ENCODE measurements at places on chromosomes 16 and 17.

DNA sequence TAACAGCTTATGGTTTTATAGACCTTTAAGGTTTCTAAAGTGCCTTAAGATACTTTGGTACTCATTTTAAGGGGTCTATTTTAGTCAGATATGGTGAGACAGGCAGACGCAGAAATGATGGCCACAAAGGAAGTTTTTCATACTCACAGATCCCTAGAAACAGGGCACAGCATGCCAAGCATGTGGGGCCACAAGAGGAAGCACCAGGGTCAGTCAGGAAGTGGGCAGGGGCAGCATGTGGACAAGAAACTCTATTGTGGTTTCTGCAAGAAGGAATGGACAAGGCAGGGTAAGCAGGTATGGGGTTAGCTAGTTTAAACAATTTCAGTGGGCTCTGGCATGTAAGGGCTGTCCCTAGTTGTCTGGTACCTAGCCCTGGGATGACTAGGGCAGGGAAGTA, 8.5 kb downstream of the EFCAB3 start:
- DNase-seq = no peak

DNA sequence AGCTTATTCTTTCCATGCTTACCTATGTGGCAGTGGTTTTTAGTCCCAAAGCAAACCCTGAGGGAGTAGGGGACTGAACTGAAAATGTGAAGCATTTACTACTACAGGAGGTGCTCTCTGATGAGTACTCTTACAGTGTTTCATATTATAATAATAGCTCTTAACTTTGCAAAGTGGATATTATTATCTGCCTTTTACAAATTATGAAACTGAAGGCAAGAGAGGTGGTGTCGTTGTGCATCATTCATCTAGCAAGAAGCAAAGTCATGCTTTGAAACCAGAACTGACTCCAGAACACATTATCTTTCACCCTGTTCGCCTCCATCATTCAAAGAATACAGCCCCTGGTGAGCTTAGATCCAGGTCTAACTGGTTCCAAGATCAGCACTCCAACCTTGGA, 8.2 kb upstream of the KCNH6 start:
- DNase-seq = no peak

GRCh38 chr16:57724531-57724930, 11.0 kb upstream of the KATNB1 start:
- no peak for DNase-seq

DNA sequence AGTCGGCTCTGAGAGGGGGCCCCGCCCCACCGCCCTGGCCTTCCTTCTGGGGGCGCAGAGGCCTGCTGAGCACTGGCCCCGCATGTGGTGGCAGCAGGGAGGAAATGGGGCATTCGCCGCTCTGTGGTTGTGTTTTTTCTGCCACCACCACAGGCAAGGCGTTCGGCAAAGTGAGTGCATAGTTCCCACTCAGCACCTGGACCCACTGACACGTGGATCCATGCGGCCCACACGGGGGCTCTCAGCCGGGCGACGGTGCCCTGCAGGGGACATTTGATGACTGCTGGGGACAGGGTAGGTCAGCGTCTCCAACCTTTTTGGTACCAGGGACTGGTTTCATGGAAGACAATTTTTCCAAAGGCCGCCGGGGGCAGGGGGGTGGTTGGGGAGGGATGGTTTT, 70.9 kb downstream of the ENGASE start:
- DNase-seq = no peak

DNA sequence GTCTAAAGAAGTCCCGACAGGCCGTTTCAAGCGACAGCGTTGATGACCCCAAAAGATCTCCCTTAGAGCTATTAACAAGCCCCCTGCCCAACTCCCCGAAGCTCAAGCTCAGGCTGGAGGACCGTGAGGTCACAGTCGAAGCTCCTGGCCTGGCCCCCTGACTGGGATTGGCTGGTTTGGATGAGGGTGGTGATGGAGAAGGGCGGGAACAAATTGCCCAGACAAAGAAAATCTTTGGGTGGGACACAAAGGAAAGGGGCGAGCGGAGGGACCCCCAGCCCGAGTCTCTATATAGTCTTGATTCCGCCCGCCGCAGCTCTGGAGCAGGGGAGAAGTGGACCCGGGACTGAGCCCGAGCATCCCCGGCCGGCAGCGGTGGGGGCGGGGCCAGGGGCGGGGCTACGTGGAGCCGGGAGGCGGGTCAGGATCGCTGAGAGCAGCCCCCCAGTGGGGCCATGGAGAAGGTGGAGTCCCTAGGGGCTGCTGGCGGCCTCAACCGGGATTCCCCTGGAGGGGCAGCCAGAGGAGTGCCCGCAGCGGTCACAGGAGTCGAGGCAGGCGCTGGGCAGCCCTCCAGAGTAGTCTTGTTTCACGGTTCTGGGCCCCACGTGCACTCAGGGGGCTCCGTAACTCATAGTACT, 982 bp upstream of the NEURL4 start:
- DNase-seq = peak; percentile 85
